ENCODE measurements at places on chromosomes 13 and 19.

DNA sequence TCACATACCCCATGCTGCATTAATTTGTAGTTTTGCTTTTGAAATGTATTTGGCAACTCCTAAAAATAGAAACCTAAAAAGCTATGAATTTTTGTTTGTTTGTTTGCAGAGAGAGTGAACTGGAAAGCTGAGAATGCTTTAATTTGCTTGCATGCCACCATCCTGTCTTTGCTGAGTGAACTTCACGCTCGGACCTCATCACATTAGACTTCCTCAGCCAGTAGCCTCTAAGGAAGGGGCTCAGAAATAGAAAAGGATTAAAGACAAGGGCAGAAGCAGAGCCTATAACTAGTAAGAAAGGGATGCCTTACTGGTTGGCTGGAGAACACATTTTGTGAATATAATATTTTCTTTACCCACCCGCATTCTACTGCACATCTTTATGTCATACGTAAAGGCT, 275.1 kb downstream of the DCLK1 start:
- DNase-seq = no peak

- DNase-seq = no peak
Measured at GRCh38 chr13:96646515-96647211, 347.6 kb downstream of the OXGR1 start.

DNA sequence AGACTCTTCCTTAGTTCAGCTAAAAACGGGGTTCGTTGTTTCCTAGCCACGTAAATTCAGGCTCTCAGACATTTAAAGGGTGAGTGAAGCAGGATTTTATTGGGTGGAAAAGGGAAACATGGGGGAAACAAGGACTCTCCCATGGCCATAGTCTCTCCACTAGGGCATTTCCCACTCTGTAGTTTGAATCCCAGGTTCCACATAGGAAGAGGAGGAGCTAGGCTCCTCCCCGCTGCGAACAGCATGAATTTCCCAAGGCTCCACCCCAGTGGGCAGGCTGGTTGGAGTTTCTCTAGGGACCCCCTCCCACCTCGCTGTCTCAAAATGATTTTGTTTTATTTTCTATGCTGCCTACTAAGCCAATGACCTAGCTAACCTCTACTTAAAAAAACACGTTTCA, 2170.8 kb upstream of the PCDH20 start:
- DNase-seq = no peak

GRCh38 chr19:54731191-54731590, 6.9 kb downstream of the KIR3DL3 start:
- DNase-seq = no peak

DNA sequence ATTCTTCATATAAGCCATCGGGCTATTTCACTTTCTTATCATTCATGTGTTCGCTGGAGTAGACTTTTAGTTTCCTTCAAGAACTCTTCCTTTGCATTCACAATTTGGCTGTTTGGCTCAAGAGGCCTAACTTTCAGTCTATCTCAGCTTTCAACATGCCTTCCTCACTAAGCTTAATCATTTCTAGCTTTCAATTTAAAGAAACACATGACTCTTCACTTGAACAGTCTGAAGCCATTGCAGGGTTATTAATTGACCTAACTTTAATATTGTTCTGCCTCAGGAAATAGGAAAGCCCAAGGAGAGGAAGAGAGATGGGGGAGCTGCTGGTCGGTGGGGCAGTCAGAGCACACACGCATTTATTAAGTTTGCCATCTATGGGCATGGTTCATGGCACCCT, 158.1 kb downstream of the SUCLA2 start:
- DNase-seq = no peak

GRCh38 chr13:107231944-107232343, 664.0 kb upstream of the ARGLU1 start:
- DNase-seq = peak; percentile 68

- DNase-seq = no peak
Measured at GRCh38 chr19:3904233-3904632, 23.7 kb downstream of the ATCAY start.

DNA sequence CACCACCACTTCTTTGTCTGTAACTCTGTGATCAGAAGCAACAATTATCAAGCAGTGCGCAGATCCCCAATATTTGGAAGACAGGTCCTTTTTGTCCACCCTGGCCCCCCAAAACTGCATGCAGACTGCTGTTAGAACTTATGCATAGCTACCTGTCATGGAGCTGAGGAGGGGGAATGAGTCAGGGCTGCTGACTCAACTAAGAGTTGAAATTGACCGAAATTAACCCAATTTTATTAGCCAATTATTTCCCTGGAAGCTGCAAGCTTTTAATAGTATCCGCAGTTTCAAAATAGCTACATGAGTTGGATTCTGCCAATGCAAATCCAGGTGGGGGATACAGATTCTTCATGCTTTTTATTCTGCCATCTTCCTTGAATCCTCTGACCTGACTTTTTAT, 14.0 kb upstream of the ZNF491 start:
- DNase-seq = no peak

GRCh38 chr13:76643596-76643995, 242.6 kb downstream of the KCTD12 start:
- no peak for DNase-seq

GRCh38 chr13:27533155-27533643, 82.8 kb upstream of the MTIF3 start:
- peak; percentile 50 for DNase-seq

GRCh38 chr19:6065685-6066374, 44.5 kb downstream of the RFX2 start:
- DNase-seq = peak; percentile 53

GRCh38 chr13:28624707-28625432, 34.1 kb upstream of the POMP start:
- no peak for DNase-seq

- DNase-seq = no peak
Measured at GRCh38 chr13:43022934-43023288, 475 bp upstream of the DNAJC15 start.

- no peak for DNase-seq
Measured at GRCh38 chr19:35357867-35358573, at the start of gene FFAR3. TSS of gene FFAR3 (plus strand) at chr19:35358460. CDS start at chr19:35358891, 431 bp downstream.
